NCI-H187 treated with DMSO at 0.1 percent for 48 hours (cell line): ENCODE measurements at places on chromosomes 12 and 14.
A peak's percentile ranks its signal among the peaks of the same experiment; 100 is the strongest.

DNA sequence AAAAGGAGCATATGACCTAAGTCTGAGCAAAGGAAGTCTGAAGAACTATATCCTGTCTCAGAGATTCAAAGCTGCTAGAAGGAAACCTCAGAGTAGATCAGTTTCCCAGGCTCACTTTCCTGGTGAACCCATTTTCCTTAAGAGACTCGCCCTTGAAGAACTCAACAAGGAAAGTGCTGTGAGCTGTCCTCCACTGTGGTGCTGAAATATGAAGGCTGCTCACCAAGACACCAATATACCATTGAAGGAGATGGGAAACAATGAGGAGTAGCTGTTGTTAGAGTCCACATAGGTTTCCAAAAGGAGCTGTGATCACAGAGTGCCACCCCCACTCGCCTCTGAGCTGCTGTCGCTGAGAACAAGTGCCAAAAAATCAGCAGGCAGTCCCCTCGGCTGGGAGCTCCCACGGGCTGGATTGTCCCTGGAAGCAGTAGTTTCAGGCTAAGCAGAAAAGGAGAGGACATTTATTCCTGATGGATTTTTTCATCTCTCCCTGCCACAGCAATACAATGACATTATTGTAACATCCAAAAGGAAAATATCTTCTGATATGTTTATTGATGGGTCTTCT lies 282.1 kb downstream of the RPS29 start:
- DNase-seq = no peak

GRCh38 chr12:96220902-96221301 lies 26.7 kb downstream of the ELK3 start:
- DNase-seq = no peak

DNA sequence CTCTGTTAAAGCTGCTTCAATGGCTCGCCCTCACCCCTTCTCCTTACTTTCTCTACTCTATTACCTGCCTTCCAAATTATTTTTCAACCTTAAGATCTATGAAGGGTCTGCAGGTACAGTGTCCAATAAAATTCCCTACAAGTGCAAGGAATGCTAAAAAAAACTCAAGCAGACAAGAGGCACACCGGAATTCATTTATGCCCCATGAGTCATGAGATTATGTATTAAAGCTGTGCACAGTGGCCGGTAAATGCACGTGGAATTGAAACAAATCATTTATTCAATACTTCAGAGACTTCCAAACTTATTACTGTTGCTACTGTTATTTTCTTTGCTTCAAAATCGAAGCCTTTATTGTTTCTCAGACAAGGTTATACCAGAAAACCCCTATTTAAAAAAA lies 68.4 kb downstream of the ST8SIA1 start:
- DNase-seq = no peak

- DNase-seq = no peak
Observed at GRCh38 chr12:26116829-26117715, 7.8 kb downstream of the BHLHE41 start.

DNA sequence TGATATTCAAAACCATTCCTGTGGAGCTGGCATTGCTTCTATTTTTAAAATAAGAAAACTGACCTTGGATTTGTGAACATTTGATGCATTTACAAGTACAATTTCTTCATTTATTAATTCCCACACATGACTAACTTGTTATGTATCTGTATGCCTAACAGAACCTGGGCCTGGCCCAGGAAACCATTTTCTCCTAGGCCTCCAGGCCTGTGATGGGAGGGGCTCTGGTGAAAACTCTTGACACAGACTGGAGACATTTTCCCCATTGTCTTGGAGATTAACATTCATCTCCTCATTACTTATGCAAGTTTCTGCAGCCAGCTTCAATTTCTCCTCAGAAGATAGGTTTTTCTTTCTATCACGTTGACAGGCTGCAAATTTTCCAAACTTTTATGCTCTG lies 42.0 kb downstream of the GLIPR1L2 start:
- no peak for DNase-seq

GRCh38 chr12:44507461-44507860 lies 368.7 kb downstream of the NELL2 start:
- DNase-seq = no peak

- no peak for DNase-seq
Observed at GRCh38 chr12:86852451-86852850, 596.3 kb upstream of the MGAT4C start.

- no peak for DNase-seq
Observed at GRCh38 chr12:76180401-76181277, 96.2 kb upstream of the NAP1L1 start.

- DNase-seq = no peak
Observed at GRCh38 chr12:51390891-51391282, 319 bp downstream of the GALNT6 start.

DNA sequence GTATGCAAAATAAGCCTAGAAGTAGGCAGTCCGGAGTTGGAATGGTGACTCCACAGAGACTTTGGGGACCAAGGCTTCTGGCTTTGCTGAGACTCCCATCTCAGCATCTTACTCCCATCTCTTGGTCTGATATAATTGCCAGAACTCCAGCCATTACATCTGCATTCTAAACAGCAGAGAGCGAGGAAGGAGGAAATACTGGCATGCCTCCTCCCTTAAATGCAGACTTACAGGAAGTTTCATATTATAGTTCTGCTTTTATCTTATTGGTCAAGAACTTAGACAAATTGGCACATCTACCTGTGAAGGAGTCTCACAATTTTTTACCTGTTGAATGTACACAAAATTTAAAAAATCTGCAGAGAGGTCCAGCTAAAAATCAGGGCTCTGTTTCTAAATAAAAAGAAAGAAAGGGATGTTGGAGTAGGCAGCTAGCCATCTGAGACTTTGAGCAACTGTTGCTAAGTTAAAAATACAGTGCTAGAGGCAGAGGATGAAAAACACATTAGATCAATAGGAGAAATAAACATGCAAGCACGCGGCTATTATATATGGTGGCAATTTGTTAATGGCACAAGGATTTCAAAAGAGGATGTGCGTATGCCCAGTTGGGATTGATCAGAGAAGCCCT lies 209.9 kb upstream of the HMGA2 start:
- DNase-seq = no peak

DNA sequence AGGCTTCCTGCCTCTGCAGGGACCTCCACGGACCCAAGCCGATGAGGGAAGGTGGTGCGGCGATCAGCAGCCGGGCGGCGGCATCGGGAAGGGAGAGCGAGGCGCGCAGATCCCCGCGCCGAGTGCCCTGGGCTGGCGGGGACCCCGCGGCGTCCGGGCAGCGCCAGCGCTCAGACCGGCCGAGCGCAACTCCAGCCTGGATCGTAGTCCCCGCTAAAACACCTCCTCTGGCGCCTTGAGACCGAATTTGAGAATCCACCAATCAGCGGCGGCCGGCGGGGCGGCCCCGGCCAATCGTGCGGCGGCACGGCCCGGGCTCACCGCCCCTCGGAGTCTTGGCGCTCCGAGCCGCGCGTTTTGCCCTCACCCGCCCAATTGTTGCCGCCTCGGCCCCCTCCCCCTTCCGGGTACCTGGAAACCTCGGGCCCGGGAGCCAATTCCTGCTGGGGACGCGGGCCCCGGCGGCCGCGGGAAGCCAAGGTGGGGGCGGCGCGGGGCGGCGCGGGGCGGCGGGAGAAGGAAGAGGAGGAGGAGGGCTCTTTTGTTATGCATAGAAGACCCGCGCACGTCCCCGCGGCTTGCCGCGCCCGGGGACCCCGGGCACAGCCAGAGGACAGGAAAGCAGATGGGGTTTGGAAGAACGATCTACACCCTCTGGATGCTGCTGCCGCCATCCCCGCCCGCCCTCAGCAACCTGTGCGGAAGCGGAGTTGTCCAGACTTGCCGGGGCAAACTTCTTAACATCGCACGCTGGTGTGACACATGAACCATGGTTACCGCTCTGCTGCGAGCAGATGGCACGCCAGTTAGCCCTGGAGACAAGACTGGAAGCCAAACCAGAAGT lies at the start of gene E2F7:
Gene E2F7 (minus strand): TSS at position 209 of the 844 bp plus-strand sequence. CDS start 934 bp downstream, outside the sequence.
- DNase-seq = peak; percentile 84

DNA sequence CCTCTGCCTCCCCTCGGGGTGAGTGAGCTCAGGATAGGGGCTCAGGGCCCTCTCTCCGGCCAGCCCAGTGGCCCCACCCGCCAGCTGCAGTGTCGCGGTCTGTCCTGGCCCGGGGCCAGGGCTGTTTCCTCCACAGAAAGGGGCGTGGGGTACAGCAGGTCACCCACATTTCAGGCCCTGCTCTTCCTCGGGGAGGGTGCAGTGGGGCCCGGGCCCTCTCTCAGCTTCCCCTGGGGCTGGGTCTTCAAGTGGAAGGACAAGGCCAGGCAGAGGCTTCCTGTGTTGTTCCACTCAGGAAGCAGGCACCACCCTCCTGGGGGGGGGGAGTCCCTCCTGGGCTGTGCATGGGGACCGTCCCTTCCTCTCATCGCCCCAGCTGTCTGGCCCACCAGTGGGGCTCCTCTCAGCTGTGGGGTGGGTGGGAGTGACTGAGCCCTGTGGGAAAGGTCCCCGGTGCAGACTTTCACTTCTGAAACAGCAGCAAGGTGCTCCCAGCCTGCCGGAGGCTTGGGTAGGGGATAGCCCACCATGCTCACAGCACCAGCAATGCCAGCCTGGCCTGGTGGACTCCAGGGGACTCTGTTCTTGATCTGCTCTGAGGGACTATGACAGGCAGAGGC lies 3.7 kb downstream of the GPR132 start:
- no peak for DNase-seq

DNA sequence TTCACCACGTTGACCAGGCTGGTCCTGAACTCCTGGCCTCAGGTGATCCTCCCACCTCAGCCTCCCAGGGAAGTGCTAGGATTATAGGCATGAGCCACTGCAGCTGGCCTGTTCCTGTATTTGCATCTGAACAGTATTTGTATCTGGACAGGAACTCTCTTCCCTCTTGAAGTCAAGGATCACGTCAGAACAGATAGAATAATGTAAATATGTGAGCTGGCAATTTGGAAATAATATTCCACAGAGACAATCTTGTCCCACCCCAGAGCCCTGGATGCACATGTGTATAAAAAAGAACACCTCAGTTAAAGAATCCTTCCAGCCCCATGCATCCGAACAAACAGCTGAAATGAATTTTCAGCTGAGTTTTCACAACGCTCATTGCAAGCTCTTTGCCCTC lies 118.3 kb downstream of the VEZT start:
- DNase-seq = no peak

DNA sequence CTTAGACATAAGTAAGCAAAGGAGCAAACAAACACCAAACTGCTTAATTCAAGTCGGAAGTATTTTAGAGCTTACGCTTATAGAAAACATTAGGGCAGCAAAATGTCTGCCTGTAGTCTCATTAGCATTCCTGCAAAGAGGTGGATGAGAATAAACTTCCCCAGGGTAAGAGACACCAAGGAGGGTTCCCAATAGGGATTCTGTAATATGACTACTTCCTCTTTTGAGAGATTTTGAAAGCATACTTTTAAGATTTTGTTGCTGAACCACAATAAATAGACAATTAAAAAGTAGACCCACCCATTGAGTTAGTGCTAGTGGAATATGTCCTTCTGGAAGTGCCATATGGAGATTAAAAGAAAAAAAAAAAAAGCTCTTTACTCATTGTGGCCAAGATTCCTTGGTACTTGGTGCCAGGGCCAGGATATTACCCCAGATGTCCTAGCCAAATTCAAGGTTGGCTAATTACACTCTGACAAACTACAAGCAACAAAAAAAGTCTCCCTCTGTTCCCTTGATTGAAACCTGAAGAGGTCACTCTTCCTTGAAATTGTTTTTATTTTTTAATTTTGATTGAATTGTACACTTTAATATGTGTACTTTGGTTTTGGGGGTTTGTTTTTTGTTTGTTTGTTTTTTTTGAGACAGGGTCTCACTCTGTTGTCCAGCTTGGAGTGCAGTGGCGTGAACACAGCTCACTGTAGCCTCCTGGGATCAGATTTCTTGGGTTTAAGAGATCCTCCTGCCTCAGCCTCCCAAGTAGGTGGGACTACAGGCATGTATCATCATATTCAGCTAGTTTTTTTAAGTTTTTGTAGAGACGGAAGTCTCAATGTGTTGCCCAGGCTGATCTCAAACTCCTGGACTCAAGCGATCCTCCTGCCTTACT lies 8.7 kb downstream of the CLIP1 start:
- no peak for DNase-seq

DNA sequence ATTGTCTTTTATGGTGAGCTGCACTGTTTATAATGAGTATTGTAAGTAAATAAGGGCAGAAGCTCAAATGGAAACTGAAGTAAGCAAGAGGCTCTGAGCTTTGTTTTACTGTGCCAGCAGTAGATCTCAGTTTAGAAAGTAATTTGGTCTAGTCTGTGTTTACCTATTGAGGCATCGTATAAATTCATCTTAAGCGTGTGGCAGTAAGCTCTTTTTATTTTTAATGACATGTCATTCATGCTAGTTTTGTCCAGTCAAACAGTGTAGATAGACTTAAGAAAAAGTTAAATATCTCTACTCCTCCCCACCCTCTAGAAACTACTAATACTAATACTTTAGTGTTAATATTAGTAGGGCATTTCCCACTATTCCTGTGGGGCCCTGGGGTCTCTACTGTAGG lies 2.0 kb downstream of the ANO6 start:
- no peak for DNase-seq

DNA sequence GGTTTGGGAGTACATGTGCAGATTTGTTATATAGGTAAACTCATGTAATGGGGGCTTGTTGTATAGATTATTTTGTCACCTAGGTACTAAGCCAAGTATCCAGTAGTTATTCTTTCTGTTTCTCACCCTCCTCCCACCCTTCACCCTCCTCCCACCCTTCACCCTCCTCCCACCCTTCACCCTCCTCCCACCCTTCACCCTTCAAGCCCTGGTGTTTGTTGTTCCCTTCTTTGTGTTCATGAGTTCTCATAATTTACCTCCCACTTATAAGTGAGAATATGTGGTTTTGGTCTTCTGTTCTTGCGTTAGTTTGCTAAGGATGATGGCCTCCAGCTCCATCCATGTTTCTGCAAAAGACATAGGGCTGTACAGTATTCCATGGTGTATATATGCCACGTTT lies 58.7 kb upstream of the OR10AD1 start:
- DNase-seq = no peak
